ENCODE measurements at places on chromosomes 7 and 10. TPM values are rescaled to one million over a fixed set of nuclear protein-coding genes. Genes with fewer than 3 reads are reported as not detected.
A peak's percentile ranks its signal among the peaks of the same experiment; 100 is the strongest.

Gene CLDN4
- 0.86 TPM for total RNA-seq

Gene ZNF804B
- total RNA-seq, result under 0.01 TPM

Gene FKBP6
- total RNA-seq, result not detected

Gene CYP26C1
- total RNA-seq, result not detected

Gene KLF14
- total RNA-seq, result under 0.01 TPM

Gene CYP2C9
- under 0.01 TPM for total RNA-seq

Gene C10orf67
- under 0.01 TPM for total RNA-seq

Gene GPNMB
- total RNA-seq, result 60.9 TPM

Gene SLIT1
- not detected for total RNA-seq

Gene DDIT4
- total RNA-seq, result 325 TPM

Gene MMP21
- not detected for total RNA-seq

Gene PNLIPRP1
- not detected for total RNA-seq

Gene CHAT
- total RNA-seq, result not detected

Gene HHEX
- total RNA-seq, result 1.3 TPM

Gene SEC31B
- total RNA-seq, result 2.6 TPM

Gene CTAGE4
- 0.43 TPM for total RNA-seq

Gene ST8SIA6
- not detected for total RNA-seq

Gene LRRC18
- not detected for total RNA-seq

Gene TAC1
- total RNA-seq, result not detected

Gene GOLGA7B
- total RNA-seq, result not detected

DNA sequence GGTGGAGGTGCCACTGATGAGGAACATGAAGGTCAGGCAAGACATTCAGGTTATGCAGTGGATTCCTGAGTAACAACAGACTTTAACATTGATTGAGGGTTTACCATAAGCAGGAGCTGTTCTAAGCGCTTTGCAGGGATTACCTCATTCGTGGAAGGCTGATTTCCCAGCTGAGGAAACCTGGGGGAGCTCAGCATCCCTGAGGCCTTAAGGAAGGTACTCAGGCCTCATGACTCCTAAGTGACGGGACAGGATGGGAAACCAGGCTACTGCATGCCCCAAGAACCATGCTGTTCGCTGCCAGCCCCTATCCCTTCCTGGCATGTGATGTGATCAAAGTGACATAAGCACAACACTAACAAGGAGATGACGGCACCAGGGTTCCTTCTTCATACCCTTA is 143.6 kb upstream of the NFE2L3 start:
- no peak for DNase-seq

DNA sequence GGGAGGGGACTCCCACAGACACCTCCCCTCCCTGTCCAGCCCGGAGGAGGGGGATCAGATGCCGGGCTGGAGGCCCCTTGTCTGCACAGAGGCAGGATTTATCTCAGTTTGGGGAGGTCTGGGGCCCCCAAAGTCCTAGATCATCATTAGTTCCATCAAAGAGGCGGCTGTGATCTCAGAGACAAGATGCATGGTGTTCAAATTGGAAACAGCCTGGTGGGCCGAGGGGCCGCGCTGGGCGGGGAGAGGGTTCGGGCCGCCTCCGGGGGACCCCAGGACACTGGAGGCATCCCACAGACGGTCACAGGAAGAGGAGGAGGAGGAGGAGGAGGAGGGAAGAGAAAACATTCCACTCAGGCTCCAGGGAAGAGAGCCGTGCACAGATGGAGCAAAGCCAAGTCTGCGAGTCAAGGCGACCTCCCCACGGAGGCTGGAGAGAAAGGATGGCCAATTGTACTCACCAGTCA is 69.5 kb upstream of the CUX1 start:
- no peak for DNase-seq

DNA sequence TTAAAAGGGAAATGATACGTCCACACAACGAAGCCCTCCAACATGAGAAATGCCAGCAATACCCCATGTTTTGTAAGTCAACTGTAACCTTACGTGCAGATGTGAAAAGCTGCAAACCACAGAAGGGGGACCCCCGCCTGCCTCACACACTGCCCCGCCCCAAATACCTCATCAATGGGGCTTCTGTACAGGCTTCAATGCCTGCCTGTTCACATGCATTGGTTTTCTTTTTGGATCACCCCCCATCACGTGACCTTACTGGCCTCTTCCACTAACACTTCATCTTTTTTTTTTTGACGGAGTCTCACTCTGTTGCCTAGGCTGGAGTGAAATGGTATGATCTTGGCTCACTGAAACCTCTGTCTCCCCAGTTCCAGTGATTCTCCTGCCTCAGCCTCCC is 224.0 kb downstream of the TNS3 start:
- DNase-seq, result no peak

DNA sequence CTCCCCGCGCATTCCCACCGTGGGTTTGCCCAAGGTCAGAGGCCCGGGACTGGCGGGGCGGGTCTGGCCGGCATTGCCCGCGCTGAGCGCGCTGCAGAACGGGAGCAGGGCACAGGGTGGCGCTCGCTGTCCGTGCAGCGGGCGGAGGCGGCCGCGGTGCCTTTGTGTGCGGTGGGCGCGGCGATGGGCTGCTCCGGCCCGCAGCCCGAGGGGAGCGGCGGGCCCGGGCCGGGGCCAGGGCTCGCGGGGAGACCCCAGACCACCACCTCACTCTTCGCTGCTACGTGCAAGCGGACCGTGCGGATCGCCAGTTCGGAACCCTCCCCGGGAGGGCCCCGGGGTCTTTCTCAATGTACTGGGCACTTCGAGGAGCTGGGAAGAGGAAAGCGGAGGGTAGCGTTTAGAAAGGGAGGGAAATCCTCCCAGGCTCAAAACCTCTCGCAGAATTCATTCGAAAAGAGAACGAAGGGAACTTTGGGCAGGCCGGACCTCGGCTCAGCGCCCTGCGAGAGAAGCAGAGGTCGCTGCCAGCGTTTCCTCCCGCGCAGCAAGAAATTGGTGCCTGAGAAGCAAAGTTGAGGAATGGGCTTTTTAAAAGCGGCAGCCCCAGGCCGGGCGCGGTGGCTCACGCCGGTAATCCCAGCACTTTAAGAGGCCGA is 8.5 kb downstream of the SP8 start:
- peak; percentile 4 for DNase-seq

GRCh38 chr10:921471-922414 is 9.8 kb downstream of the LARP4B start:
- peak; percentile 76 for DNase-seq

- no peak for DNase-seq
Observed at GRCh38 chr10:6182454-6183098, 20.2 kb upstream of the PFKFB3 start.

- peak; percentile 47 for DNase-seq
Observed at GRCh38 chr7:80681272-80681885, 42.9 kb downstream of the CD36 start.

DNA sequence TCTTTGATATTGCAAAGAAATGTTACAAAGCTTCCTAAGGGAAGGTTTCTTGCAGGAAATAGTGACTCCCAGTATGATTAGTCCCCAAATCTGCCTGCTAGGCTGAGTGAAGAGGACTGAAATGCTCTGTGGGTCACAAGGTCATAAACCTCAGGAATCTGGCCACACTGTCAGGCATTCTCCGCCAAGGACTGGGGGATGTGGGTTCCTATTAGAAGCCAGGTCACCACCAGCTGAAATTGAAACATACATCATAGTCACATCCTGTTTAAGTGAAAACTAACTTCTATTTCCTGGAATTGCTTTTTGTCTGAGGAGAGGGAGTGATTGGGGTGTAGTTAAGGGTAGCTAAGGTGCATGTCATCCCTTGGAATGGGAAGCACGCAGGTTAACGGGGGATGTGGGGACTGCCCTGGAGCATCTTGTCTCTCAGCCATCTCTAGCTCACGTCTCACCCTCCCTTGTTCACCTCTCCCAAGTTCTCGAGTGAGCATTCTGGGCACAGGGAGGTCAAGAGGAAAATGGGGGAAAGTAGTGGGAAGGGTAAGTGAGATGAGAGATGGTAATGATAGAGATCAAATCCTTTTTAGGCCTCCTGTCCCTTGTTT is 12.0 kb upstream of the GSAP start:
- DNase-seq, result peak; percentile 30

- no peak for DNase-seq
Observed at GRCh38 chr7:65265933-65266519, 107.6 kb upstream of the ZNF92 start.

DNA sequence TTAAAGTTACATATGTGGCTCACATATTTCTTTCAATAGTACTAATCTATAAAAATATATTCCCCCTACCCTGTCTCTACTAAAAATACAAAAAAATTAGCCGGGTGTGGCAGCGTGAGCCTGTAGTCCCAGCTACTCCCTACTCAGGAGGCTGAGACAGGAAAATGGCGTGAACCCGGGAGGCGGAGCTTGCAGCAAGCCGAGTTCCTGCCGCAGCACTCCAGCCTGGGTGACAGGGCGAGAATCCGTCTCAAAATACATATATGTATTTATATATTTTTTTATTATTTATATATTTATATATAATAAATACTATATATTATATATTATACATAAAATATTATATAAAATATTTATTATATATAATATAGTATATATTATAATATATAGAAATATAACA is 69.7 kb upstream of the GRM3 start:
- no peak for DNase-seq

GRCh38 chr7:57449904-57450303 is at the start of gene ZNF716:
Gene ZNF716 (plus strand): TSS chr7:57450177. CDS start chr7:57450289, 112 bp downstream.
- DNase-seq, result no peak

GRCh38 chr7:122675011-122675410 is 23.9 kb downstream of the RNF133 start:
- DNase-seq, result no peak

DNA sequence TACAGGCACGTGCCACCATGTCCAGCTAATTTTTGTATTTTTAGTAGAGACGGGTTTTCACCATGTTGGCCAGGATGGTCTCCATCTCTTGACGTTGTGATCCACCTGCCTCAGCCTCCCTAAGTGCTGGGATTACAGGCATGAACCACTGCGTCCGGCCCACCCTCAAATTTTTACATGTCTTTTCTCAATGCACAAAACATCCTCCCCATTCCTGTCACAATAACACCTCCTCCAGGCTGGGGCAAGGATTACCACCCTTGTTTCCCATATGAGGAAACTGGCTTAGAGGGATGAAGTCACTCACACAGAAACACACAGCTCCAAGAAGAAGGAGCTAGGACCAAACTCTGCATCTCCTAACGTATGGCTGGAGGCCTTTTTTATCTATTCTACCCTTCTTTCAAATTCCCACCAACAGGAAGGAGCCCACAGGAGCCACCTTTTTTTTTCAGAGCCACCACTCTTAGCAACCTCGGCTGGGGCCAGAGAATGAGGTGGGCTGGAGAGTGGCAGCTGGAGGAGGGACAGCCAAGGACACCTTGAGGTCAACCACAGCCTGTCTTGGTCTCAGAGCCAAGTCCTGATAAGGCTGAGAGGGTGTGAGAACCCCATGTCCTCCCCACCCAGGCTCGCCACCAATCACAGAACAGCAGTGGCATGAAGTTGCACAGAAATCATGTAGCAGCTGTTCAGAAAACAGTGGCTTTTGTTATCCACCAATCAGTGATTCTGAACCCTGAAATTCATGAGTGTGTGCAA is 113.1 kb upstream of the PDLIM1 start:
- no peak for DNase-seq

DNA sequence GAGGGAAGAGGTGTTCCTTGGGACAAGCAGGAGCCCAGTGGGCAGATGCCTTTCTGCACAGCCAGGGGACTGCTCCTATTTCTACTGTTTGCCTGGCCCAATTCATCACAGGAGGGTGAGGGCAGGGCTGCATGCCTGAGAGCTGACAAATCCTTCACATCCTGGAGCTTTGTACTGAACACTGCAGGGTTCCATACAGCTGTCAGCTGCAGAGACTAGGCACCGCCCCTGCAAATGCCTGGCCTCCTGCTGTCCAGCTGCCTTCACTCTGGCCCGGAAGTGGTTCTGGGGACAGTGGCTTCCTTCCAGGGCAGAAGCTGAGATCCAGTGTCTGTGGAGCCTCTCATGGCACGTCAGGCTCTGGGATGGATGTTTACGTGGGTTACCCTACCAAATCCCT is 470.7 kb downstream of the DNAJB6 start:
- no peak for DNase-seq

GRCh38 chr10:79004311-79004710 is 64.5 kb upstream of the ZMIZ1 start:
- no peak for DNase-seq

- peak; percentile 4 for DNase-seq
Observed at GRCh38 chr7:115911465-115911864, 119.1 kb downstream of the TFEC start.

DNA sequence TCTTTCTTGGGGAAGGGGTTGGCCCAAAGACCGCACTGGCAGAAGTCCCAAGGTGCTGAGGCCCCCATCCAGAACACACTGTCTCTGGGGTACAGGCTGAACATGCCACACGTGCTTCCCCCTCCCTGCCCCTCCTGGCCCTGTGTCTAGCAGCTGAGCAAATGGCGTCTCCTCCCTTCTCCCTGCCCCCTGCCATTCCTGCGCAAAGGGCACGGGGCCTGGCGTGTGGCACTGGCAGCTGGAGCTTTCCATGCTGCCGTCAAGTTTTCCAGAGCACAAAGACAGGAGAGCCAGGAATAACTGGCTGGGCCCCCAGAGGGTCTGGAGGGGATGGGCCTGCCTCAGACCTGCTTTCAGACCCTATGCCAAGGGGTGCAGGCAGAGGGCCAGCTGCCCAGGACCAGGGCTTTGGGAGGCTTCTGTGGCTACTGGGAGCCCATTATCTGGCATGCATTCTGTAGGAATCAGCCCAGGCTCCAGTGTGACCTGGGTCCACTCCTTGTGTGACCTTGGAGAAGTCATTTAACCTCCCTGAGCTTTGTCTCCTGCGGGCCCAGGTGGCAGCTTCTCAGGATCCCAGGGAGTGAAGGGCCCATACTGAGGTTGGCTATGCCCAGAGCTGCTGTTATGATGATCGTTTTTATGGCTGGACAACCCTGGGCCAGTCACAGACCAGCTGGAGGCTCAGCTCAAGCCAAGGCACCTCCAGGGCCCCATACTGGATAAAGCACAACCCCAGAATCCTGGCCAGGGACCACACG is 710 bp upstream of the LDB3 start:
- no peak for DNase-seq

DNA sequence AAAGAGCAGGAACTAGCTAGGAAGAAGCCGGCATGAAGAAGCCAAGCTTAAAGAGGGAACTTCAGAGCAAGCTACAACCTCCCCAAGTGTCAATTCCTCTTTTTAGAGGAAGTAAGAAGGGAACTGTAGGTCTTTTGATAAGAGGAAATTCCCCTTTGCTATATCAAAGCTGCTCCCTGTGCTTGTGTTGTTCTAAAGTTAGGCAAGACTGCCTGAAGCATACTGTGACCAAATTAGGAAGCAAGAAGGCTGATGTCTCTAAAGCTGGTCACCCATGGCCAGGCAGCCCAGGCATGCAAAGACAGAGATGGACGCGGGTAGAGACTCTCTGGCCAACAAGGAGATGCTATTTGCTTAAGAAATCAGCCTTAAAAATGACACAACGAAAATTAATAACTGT is 87.9 kb downstream of the RNF216 start:
- DNase-seq, result peak; percentile 72

DNA sequence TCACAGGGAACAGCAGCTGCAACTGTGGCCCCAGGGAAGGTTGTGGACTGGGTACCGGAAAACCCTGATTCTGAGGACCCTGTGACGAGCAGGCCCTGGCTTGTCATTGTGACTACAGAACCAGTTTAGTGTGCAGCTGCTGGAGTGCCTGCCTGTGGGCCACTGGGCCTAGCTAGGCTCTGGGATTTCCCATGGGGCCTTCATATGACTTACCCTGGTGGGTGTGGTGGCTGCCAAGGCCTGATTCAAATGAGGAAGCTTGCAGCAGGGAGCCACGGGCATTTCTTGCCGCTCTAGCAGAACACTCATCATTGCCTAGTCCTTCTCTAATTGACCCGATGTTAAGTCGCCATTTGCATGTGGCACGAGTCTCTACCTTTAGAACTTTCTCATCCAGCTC is 14.7 kb upstream of the CAMK2G start:
- DNase-seq, result peak; percentile 41

GRCh38 chr10:36462194-36462593 is 663.2 kb upstream of the ANKRD30A start:
- DNase-seq, result peak; percentile 33
